ENCODE measurements at places on chromosomes 12 and 14. TPM values are rescaled to one million over a fixed set of nuclear protein-coding genes. Genes with fewer than 3 reads are reported as not detected.

DNA sequence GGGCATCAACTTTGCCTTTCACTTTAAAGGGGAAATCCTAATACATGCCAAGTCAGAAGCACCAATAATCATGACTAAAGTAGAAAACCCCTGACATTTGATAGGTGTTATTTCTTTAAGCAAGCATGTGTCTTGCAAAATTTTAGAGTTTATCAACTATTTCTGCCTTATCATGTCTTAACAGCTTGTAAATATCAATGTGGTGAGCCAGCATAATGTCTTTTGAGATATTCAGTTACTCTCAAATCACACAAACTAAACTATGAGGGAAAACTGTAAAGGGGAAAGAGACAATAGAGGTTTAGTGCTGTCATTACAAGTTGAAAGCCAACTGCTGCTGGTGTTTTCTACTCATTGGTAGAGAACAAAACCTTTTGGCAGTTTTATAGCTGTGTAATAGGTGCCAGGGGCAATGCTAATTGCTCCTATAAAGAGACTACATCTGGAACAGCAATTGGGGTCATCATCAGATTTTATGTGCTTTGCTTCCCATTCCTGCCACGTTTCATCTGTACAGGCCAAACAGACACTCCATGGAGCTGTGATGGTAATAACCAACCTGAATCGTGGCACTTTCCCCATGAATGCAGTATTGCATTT, 1027.4 kb downstream of the FSCB start:
- no peak overlapping the region for H3K4me3 ChIP-seq
- H3K4me1 ChIP-seq = no peaks in the 10 kb centered on the region
- no peaks in the 10 kb centered on the region for H3K36me3 ChIP-seq
- no peaks in the 10 kb centered on the region for H3K27me3 ChIP-seq
- DNase-seq = no peak

- H3K27ac ChIP-seq = no peak overlapping the region
- H3K27me3 ChIP-seq = peaks cover 52% of the 10 kb centered on the region
- peaks cover 2% of the 10 kb centered on the region for H3K4me1 ChIP-seq
Measured at GRCh38 chr12:27975222-27976136, 2.9 kb upstream of the PTHLH start.

DNA sequence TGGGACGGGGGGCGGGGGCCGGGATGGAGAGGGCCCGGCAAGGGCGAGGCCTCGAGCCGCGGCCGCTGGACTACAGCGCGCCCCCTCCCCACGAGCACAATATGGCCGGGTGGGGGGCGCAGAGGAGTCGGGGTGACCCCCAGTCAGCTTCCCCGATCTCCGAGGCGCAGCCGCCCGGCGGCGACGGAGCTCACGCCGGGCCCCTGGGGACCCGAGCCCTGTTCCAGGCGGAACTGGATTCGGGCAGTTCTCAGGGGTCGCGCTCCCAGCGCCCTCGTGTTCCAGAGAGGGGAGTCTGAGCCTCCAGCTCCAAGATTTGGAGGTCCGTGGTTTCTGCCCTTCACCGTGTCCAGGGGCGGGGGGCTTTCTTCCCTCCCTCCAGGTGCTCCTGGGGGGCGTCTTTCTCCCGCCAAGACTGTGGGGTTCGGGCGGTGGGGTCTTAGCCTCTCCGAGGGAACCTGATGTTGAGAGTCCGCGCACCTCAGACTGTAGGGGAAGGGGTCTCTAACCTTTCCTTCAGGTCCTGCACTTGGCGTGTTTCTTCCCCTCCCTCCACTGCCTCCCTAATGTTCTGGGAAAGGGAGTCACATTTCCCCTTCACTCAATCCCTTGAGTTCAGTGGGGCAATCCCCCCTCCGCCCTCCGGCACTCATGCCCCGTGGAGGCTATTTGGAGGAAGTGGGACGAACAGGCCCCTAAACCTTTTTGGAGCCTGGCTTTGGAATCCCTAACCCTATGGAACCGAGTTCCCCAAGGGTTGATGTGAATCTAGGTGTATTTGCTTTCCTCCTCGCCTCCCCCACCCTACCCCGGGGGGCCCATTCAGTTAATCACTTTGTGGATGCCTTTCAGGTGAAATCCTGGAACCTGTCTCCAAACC, 584 bp downstream of the ACVR1B start:
- no peaks in the 10 kb centered on the region for H3K4me1 ChIP-seq
- peaks cover 24% of the 10 kb centered on the region for H3K27me3 ChIP-seq
- peak overlapping the region; percentile 74 for H3K4me3 ChIP-seq
- no peak overlapping the region for H3K27ac ChIP-seq
- peak; percentile 61 for DNase-seq
- H3K36me3 ChIP-seq = no peaks in the 10 kb centered on the region

DNA sequence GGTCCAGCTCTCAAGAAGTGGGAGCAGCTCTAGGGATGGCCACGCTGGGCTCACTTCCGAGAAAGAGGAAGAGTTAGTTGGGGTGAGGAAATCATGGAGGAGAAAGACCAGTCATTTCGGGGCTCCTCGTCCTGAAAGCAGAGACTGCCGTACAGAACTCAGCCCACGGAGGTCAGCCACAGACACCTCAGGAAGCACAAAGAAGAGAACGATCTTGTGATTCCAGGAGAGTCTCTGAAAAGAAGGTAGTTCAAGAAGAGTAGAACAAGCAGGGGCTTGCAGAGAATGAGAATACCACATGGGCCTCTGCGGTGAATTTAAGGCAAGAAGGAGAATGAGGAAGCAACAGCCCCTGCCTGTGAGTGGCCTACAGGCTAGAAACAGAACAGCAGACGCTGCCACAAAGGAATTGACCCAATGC, 311.9 kb downstream of the CACNA1C start:
- H3K36me3 ChIP-seq = peaks cover 9% of the 10 kb centered on the region
- no peaks in the 10 kb centered on the region for H3K27me3 ChIP-seq
- DNase-seq = peak; percentile 60
- no peaks in the 10 kb centered on the region for H3K4me1 ChIP-seq
- no peak overlapping the region for H3K4me3 ChIP-seq

The GDF11 gene
- 31.2 TPM for total RNA-seq

The HCAR3 gene
- not detected for total RNA-seq

DNA sequence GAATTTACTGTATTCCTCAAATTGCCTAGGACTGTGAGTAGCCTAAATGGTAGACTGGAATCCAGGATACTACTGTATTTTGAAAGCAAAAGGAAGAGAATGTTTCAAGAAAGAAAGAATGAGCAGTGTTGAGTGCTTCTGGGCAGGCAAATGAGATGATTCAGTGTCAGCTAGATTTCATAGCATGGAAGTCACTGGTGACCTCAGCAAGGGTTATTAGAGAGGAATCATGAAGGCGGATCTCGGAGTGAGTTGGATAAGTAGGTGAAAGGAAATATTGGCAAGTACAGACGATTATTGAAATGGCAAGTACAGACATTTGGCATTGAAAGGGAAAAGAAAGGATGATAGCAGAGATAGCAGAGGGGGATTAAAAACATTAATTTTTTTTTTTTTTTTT, 27.1 kb downstream of the VRK1 start:
- no peak overlapping the region for H3K4me3 ChIP-seq
- no peaks in the 10 kb centered on the region for H3K36me3 ChIP-seq
- H3K27me3 ChIP-seq = no peaks in the 10 kb centered on the region
- H3K4me1 ChIP-seq = no peaks in the 10 kb centered on the region

The SOAT2 gene
- total RNA-seq = not detected

The COX14 gene
- 31.9 TPM for total RNA-seq

The ACSM4 gene
- total RNA-seq = not detected

The CCDC196 gene
- total RNA-seq = not detected

GRCh38 chr14:38409071-38409705, 153.3 kb upstream of the CLEC14A start:
- DNase-seq = no peak
- no peaks in the 10 kb centered on the region for H3K36me3 ChIP-seq
- no peak overlapping the region for H3K27ac ChIP-seq
- no peaks in the 10 kb centered on the region for H3K27me3 ChIP-seq

DNA sequence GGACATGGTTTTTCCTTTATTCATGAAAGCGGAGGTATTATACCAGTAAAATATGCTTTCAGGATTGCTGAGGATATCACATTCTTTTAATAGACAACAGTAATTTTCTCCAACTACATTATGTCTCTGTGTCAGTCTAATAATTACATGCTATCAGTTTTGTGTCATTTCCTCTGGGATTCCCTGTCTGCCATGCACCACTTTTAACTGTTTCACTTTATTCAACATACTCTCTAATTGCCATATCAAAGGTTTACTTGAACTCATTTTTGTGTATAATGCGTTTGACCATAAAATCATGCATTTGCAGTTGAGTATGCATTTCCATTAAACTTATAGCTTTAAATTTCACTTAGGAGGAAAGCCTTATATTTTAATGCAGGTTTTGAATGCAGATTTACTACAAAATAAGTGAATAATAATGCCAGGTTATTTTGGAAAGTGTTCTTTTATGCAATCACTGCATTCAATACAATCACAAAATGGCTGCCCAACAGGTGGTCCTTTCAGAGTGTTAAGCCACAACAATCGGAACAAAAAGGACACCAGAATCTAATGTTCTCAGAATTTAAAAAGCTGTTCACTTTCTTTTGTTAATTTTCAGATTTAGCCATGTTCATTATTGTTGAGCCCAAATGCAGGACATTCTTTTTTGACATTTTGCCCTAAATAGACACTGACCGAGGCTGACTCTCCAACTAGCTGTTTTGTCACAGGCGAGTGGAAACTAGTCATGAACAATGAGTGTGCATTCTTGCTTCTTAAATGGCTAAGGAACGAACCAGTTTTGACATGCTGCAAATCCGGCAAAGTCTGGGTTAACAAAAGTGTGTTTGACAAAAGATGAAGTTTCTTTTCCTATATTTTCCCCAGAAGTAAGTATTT, 40.9 kb downstream of the MBIP start:
- H3K27me3 ChIP-seq = no peaks in the 10 kb centered on the region
- DNase-seq = no peak
- no peaks in the 10 kb centered on the region for H3K36me3 ChIP-seq

DNA sequence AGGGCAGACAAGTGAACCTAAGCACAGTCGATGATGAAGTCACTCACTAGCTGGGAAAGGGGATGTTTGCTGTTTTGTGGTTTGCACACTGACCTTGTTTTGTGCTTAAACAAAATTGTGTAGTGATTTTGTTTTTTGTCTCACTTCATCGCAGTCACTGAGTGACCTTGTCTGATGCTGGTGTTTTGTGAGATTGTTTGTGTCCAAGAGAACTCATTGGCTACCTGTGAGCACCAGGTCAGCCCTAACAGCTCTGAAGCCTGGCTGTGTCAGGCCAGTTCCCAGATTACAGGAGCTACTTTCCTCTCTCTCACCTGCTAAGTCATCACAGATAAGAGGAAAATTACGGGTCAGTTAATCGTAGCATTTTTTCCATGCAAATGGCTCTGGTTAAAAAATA, 3.9 kb upstream of the ESYT1 start:
- DNase-seq = no peak
- no peaks in the 10 kb centered on the region for H3K27me3 ChIP-seq
- H3K27ac ChIP-seq = no peak overlapping the region
- peaks cover 21% of the 10 kb centered on the region for H3K36me3 ChIP-seq
- no peak overlapping the region for H3K4me3 ChIP-seq
- H3K4me1 ChIP-seq = no peaks in the 10 kb centered on the region

- H3K4me3 ChIP-seq = no peak overlapping the region
- H3K27ac ChIP-seq = no peak overlapping the region
- H3K4me1 ChIP-seq = peaks cover 18% of the 10 kb centered on the region
- DNase-seq = no peak
Measured at GRCh38 chr12:8639936-8640335, 22.7 kb downstream of the MFAP5 start.

- no peak overlapping the region for H3K27ac ChIP-seq
- no peaks in the 10 kb centered on the region for H3K4me1 ChIP-seq
- H3K4me3 ChIP-seq = no peak overlapping the region
- H3K27me3 ChIP-seq = no peaks in the 10 kb centered on the region
- no peak for DNase-seq
- no peaks in the 10 kb centered on the region for H3K36me3 ChIP-seq
Measured at GRCh38 chr12:118650586-118650960, 274.2 kb downstream of the SUDS3 start.

DNA sequence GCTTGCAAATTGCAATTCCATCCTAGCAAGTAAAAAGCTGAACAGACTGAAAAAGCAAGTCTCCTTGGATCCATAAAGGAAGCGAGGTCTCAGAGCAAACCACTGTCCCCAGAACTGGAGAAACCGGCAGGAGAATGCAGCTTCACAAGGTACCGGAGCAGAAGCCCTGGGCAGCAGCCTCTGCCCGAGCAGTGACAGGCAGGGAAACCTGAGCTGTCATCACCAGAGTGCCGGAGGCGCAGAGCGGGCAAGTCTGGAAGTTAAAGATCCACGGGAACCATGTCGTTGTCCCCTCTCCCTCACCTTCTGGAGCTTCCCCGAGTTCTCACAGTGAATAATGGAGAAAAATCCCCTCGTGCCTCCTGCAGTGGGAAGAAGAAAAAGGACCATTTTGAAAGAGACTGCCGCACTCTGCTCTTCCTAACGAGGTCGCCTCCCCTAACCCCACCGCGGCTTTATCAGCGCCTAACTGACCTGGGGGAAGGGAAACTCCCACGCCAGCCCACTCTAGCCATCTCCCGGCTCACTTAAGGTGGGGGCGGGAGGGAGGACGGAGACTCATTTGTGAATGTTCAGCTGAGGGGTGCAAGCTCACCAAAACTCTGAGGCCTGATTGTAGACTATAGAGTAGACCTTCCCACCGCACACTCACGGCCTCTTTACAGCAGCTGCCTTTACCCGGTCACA, 27.8 kb downstream of the FBXL14 start:
- no peaks in the 10 kb centered on the region for H3K27me3 ChIP-seq
- H3K4me3 ChIP-seq = no peak overlapping the region
- no peaks in the 10 kb centered on the region for H3K4me1 ChIP-seq
- no peak for DNase-seq
- H3K36me3 ChIP-seq = no peaks in the 10 kb centered on the region
- H3K27ac ChIP-seq = no peak overlapping the region

The PLBD1 gene
- total RNA-seq = 15.2 TPM

DNA sequence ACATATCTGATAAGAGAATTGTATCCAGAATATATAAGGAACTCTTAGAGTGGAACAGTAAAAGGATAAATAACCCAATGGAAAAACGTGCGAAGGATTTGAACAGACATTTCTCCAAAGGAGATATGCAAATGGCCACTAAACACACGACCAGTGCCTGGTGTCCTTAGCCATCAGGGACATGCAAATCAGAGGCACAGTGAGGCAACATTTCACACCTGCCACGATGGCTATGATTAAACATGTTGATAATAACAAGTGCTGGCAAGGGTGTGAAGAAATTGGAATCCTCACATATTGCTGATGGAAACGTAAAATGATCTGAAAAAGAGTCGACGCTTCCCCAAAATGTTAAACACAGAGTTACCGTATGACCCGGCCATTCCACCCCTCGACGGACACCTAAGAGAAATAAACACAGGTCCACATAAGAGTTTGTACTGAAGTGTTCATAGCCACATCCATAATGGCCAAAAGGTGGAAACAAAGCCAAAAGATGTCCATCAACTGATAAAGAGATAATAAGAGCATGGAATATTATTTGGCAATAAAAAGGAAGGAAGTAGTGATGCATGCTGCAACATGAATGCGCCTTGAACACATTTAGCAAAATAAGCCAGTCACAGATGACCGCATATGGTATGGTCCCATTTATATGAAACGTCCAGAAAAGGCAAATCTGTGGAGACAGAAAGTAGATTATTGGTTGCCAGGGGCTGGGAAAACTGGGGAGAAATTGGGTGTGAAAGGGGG, 6.3 kb upstream of the TMEM121 start:
- no peak for DNase-seq
- H3K27ac ChIP-seq = no peak overlapping the region
- no peaks in the 10 kb centered on the region for H3K4me1 ChIP-seq
- no peaks in the 10 kb centered on the region for H3K36me3 ChIP-seq
- H3K27me3 ChIP-seq = no peaks in the 10 kb centered on the region
- H3K4me3 ChIP-seq = no peak overlapping the region
